ENCODE measurements at places on chromosomes 7 and 10.

DNA sequence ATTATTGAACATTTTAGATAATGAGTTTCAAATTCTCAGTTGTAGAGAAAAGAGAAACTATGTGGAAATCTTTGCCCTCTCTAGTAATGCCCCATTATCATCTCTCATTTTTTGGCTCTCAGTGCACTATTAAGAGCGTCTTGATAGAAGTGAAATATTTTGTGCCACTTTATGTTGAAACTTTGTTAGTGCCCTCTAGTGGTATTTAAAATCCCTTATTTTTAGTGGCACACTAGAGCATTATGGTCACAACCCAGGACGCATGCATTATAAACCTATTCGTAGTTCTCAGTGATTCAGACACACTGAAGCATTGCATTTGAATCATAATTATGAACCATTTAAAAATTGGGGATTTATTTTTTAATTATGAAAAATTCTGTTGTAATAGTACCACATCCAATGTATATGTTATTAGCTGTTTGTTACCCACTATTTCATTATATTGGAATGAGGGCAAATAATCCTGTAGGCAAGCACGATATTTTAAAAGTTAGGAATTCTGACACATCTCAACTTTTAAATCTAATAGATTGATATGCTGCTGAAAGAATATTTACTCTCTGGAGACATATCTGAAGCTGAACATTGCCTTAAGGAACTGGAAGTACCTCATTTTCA lies 21.9 kb downstream of the PDCD4 start:
- DNase-seq, result no peak

- DNase-seq, result no peak
These were observed 16.0 kb downstream of the BMPER start for GRCh38 chr7:33921216-33921938.

DNA sequence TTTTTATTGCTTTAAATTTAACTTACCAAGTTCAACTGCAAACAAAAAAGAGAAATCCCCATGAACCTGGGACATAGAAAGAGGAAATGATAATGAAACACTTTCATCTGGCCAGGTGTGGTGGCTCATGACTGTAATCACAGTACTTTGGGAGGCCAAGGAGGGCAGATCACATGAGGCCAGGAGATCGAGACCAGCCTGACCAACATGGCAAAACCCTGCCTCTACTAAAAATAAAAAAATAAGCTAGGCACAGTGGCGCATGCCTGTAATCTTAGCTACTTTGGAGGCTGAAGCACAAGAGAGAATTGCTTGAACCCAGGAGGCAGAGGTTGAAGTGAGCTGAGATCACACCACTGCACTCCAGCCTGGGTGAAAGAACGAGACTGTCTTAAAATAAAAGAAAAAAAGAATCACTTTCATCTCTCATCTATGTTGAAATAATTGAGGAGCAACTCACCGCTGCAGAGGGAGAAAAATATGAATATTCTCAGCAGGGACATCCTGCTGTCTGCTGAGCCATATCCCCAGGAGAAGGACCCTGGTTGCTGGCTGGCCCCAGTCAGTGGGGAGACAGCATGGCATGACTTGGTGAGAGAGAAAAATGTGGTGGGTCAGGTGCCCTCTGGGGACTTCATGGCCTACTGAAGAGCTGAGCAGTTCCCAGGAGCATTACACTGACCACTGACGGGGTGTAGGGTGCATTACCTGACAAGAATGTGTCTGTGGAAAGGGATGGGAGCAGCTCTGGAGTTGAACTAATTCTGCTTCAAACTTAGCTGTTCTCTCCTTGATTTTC lies 22.8 kb upstream of the TARP start:
- no peak for DNase-seq

GRCh38 chr7:1578513-1578912 lies 8.7 kb upstream of the PSMG3 start:
- DNase-seq, result no peak

- no peak for DNase-seq
These were observed 12.7 kb upstream of the LARP4B start for GRCh38 chr10:944034-944831.

DNA sequence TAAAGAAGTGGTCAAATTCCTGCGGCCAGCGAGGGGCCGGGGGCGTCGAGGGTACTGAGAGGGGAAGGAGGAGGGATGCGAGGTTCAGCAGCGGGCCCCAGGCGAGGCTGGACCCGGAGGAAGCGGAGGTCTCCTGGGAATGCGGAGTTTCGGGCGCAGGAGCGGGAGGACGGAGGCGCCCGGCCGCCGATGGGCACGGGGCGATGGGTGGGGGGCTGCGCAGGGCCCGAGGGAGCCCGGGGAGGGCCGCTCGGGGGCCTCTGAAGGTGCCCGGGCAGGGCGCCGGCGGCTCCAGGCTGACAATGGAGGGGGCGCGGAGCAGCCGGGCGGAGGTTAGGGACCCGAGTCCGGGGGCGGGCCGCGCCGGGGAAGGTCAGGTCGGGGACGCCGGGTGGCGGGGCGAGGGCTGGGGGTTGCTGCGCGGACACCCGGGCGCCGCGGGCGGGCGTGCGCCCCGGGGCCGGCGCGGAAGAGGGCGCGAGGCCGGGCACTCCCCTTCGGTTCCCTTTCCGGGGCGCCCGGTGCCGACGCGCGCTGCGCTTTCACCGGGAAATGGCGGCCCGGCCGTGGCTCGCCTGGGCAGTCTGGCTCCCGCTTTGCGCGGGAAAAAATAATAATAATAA lies 683 bp downstream of the MACROH2A2 start:
- DNase-seq, result no peak

DNA sequence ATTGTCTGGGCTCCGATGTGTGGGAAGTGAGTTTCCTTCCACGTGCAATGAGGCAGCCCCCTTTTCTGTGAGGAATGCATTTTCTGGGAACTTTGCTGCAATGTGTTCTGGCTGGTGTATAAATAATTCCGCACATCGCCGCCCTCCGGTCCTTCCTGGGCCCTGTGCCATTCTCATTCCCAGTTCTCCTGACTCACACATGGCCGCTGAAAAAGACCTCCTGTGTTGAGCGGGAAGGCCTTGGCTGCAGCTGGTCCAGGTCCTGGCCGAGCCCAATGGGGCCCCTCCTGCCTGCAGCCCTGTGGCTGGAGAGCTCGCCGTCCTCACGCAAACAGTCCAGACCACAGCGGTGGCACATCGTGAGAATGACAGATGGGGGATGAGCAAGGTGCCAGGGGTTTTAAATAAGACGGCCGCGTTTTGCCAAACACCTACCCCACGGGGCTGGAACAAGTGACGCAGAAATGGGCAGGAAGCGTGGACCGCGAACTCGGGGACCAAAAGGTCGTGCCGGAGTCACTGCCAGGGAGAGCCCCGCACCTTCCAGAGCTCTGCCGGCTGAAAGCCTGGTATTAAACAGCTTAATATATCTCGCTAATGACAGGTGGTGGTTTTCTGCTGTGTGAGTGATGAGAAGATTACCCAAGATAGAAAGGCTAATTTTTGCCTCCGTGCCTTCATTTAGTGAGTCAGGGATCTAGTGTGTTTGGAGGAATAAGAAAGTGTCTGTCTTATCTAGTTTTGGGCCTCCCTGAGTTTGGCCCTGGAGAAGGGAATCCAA lies 37.0 kb downstream of the FAM20C start:
- DNase-seq, result no peak

- DNase-seq, result no peak
These were observed 32.1 kb downstream of the CLRN3 start for GRCh38 chr10:127860592-127860991.

- DNase-seq, result peak; percentile 21
These were observed 63.7 kb downstream of the ZNRF2 start for GRCh38 chr7:30348083-30348560.

- no peak for DNase-seq
These were observed 174.1 kb upstream of the TNRC18 start for GRCh38 chr7:5597772-5598171.

DNA sequence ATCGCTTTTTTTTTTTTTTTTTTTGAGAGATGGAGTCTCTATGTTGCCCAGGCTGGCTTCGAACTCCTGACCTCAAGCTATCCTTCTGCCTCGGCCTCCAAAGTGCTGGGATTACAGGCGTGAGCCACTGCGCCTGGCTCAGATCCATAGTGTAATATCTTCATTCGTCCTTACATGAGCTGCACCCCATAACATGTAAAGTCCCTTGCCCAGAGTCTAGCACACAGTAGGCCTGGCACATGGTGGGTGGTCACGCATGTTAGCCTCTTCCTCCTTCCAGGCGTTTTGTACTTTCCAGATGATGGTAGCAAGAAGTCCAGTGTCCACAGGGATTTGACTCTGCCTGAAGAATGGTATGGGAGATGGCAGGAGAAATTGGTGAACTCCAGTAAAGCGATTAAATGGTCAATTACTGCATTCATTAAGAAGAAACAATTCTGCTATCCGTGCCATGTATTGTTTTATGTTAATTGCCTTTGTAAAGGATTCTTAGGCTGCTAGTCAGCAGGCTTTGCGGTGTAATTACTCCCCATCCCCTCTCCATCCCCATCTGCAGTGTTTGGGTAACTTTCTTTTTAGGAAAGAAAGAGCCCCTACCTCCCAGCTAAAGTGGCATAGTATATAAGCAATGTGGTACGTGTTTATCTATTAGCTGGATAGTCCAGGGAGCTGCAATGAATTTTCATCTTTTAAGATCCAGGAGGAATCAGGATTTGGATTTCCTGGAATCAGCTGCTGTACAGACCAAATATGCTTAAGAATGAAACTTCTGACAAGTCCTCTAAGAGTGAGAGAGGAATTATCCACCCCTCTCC lies 1.2 kb downstream of the TPST1 start:
- DNase-seq, result no peak

GRCh38 chr10:114876169-114876568 lies 54.6 kb downstream of the FHIP2A start:
- DNase-seq, result no peak

DNA sequence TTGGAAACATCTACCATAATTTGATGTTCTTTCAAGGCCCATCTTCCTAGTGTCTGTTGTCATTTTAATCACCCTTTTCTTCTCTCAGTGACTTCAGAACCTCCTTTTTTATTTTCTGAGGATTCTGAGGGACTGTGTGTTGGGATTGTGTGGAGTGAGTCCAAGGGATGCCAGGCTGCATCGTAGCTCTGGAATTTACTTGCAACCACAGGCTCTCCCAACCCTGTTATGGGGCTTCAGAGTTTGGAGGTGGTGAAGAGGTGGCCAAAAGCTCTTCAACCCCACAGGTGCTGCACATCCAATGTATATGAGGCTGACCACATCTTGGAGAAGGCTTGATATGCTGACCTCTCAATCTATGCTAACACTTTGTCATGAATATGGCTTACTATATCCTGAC lies 79.5 kb upstream of the GPR141 start:
- DNase-seq, result no peak

GRCh38 chr7:66183700-66184099 lies 21.4 kb upstream of the TPST1 start:
- no peak for DNase-seq

DNA sequence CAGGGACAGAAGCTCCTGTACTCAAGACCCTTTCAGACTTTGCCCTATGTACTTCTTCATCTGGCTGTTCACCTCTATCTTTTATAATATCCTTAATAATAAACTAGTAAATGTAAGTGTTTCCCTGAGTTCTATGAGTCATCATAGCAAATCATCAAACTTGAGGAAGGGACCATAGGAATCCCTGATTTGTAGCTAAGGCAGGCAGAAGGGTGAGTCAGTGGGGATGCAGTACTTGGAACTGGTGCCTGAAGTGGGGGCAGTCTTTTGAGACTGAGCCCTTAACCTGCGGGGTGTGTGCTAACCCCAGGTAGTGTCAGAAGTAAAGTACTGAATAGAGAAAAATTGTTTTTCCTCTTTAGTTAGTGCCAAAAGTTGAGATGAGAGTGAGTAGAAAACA lies 6.2 kb upstream of the TMEM243 start:
- DNase-seq, result no peak

DNA sequence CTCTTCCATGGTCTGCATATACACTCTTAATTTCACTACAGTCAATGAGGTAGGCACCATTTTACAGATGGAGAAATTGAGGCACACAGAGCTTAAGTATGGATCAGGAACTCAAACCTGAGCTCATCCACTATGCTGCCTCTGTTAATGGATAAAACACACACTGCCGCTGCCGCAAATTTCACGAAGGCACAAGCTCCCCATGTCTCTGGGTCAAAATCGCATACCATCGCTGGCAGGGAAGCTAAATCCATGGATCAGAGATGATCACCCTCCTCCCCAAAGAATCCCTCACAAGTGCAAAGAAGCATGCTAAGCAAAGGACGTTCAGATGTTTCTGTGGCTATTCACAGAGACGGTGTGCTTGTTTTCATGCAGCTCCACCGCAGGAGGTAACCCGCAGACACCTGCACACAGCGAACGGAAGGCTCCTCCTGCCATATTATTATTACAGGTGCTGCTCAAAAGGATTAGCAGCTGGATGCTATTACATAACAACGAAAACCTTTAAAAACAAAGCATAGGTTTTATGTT lies 109.3 kb downstream of the UBE2H start:
- no peak for DNase-seq

DNA sequence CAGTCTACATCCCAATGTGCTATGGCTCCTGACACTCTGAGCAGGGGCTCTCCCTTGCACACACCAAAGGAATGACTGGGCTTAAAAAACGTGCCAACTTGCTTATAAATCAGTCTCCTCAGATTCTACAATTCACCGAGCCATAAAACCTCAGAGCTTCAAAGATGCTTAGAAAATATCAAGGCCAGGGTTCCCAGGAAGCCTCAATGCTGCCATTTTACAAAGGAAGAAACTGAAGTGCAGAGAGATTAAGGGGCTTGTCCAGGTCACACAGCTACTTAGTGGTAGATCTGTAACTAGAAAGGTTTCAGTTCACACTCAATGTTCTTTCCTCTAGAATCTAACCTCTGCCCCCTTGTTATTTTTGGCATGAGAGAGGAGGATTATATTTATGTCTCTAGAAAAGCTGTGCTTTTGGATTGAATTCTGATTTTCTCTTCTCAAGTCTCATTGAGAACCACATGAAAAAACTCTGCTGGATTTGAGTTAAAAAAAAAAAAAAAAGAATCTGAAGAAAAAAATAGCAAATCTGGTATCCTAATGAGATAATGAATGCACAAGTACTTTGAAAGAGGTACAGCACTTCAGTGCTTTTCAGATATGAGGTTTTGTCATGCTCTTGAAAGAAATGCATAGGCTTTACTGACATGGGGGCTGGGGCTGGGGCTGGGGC lies 22.3 kb upstream of the TSPAN33 start:
- DNase-seq, result no peak

DNA sequence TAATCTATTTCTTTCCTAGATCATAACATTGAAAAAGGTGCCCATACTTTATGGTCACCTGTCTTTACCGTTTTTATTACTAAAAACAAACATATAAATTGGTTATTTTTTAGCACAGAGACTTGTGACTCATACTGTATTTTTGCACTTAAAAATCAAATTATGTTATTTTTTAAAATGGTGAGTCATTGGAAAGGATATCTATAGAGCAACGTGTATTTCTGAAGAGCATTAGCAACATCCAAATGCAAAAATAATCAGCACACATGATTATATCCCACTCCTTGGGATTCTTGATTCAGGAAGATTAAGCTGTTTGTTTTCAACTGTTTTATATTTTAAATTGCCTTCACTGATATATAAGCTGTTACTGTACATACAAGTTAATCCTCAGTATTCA lies 40.7 kb upstream of the FMC1 start:
- DNase-seq, result no peak

- no peak for DNase-seq
These were observed 237.9 kb downstream of the MGMT start for GRCh38 chr10:129704786-129705525.
